ENCODE measurements at places on chromosomes 12 and 14.
A peak's percentile ranks its signal among the peaks of the same experiment; 100 is the strongest.

- DNase-seq: no peak
These were observed 52.4 kb upstream of the STON2 start for GRCh38 chr14:81452341-81453133.

DNA sequence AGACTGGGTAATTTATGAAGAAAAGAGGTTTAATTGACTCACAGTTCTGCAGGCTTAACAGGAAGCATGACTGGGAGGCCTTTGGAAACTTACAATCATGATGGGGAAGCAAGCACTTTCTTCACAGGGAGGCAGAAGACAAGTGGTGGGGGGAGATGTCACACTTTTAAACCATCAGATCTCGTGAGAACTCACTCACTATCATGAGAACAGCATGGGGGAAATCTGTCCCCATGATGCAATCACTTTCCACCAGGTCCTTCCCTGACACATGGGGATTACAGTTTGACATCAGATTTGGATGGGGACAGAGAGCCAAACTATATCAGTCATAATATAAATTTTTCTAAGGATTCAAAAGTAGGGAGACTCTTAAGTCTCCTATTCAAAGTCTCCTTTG, 46.0 kb downstream of the SPIC start:
- no peak for DNase-seq

DNA sequence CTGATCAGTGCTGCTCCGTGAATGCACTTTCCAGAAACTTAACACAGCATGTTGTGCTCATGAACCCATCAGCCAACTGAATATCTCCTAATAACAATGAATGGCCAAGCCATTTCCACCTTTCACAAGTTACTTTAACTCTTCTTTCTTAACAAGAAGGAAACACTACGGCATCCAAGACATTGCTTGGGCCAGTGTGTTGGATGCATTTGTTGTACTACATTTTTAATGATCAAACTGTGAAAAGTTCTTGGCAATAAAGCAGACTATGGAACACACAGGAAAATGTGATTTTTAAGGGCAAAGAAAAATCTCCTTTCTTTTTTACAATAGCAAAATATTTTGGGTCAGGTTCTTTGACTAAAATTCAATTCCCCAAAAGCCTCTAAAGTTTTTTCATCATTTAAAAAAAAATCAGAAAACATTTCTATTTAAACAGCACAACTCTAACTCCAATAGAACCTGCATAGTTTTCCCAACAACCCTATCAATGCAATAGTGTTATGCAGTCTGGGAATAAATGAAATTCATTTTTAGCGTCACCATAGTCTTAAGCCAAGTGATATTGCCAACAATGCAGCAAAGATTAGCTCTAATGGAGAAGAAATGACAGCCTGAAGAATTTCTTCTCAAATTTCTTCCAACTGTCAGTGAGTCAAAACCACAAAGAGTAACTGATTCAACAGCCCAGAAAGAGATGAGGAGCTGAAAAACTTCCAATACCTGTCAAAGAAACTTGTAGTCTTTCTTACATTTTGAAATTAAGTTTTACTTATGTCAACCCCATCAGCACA, 50.7 kb upstream of the PTPRR start:
- no peak for DNase-seq

- no peak for DNase-seq
These were observed 4.8 kb downstream of the CRACR2A start for GRCh38 chr12:3747976-3748619.

GRCh38 chr14:99718031-99718810, 34.1 kb downstream of the CYP46A1 start:
- no peak for DNase-seq

GRCh38 chr14:80605536-80605935, 336.0 kb downstream of the CEP128 start:
- DNase-seq: no peak

DNA sequence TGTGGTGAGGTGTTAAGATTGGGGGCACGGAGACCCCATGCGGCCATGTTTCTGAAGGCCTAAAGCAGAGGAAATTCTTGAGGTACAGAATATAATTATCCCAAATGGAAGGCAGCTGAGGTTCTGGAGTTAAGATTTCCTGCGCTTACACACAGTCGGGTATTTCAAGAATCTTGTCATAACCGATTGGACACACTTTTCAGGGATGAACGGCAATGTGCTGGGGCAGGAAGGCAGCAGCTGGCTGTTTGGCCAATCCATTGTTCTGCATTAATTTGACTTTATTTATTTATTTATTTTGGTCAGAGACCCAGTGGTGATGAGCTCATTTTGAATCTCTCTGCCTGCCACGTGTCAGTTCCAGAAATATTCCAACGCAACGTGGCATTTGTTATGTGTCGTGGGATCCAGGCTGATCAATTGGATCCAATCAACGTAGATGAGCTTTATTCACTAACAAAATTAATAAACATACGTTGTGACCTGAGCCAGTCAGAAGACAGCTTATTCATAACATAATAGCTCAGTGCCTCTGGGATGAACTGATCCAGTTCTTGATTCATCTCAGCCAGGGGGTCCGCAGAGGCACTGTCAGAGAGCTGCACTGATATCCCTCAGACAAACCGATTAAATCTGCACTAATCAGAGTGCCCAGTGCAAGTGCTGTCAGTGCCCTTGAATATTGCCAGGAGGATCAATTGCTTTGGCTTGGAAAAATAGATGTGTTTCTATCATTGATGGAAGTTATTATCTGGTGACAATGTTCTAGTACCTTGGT, 181.0 kb downstream of the KTN1 start:
- DNase-seq: no peak

GRCh38 chr14:56687123-56687522, 107.5 kb downstream of the TMEM260 start:
- no peak for DNase-seq

DNA sequence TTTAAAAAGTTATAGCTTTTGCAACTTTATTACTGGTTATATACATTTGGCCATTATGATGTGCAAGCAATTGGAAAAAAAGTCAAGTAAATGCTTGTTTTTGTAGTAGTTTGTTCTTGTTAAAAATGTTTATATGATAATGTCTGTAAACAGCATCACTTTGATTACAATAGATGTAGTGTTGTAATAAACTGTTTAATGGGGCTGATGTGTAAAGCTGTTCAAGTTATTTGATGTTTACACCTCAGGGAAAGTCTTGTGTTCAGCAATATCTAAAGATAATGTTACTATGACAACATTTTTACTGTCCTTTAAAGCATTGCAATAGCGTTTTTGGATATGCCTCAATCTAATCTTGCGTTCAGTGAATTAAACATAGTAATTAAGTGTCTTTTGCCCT, 30.4 kb downstream of the CPSF6 start:
- DNase-seq: no peak

DNA sequence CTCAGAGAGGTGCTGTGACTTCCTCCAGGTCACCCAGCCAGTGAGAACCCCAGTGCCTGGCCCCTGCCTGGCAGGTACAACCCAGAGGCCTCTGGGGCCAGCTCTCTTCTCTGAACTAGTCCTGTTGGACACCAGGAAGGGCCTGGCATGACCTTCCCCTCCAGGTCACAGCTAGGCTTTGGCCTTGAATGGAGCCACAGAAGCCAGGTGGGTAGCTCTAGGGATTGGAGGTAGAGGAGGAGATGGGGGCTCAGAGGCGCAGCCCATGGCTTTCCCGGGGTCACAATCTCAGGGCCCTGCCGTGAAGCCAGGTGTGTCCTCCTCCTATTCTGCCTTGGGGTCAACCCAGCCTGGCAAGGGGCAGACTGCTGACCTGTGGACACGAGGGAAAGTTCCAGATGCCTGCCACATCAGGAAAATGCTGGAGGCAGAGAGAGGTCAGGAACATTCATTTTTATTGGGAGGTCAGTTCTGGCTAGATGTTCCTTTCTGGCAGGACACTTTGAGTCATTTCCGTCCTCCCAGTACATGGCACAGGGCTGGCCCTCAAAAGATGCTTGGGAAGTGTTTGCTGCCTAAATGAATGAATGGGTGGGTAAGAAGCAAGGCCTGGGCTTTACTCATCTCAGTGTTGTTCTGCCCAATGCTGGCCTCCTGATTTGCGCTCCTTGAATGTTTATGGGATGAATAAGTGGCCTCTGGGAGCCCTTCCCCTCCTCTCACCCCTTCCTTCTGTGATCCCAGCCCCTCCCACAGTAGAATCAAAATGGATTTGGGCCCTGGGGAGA, 25.4 kb downstream of the FAM222A start:
- no peak for DNase-seq

DNA sequence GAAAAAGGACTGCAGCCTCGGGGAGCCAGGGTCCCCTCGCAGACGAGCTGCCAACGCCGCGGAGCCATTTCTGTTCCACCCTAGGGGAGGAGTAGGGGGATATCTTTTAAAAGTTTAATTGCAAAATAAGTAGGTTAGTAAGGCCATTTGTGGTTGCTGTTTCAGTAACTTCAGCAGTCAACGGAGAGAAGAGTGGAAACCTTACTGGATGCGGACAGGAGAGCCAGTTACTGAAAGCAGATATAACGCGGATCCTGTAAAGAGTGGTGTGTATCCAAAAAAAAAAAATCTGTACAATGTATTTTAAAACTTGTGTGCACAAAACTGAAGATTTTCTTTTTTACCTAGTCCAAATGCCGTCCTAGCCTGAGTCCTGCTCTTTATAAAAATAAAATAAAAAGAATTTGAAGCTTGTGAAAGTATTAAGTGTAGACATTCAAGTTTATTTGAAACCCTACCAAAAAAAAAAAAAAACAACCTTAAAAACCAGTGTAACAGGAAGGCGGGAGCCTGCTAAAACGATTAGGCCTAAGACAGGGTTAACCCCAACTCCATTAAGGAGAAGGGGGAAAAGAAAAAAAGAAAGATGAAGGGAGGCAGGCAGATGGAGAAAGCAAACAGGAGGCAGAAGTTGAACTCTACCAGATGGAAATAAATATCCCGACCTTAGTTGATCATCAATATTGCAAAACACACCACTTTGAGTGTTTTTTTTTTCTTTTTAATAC, 1.0 kb upstream of the BTG1 start:
- peak; percentile 63 for DNase-seq

- no peak for DNase-seq
These were observed 427.5 kb downstream of the SNAPC1 start for GRCh38 chr14:62189698-62190097.

- no peak for DNase-seq
These were observed 39.1 kb downstream of the CCDC85C start for GRCh38 chr14:99564926-99565259.

GRCh38 chr12:10069099-10069498, 29.7 kb downstream of the CLEC1A start:
- DNase-seq: no peak

GRCh38 chr12:107331912-107332311, 238.6 kb upstream of the CRY1 start:
- no peak for DNase-seq

All from activated CD4-positive, alpha-beta T cell treated with anti-CD3 and anti-CD28 coated beads, Interleukin-2, amount 10 ng/mL, durations not matched to agents 24 days and 14 days (primary cell).